ENCODE measurements at places on chromosomes 6 and 20.

DNA sequence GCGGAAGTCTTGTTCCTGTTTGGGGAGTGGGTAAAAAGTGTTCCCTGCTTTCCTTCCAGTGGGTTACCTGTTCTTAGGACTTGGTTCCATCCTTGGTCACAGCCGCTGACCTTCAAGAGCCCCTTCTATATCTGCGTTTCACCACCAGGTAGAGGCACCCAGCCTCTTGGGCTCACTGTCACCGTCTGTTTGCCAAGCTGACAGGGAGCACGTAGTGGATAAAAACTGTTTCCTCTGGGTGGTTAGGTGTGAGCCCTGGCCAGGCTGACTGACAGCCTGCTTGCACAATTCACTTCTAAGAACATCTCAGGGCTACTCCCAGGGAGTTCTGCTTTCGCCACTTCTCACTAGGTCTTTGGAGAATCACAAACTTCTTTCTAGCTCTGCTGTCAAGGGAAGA lies 1.8 kb upstream of the JPH2 start:
- DNase-seq, result no peak

- no peak for DNase-seq
Measured at GRCh38 chr20:20497242-20497978, 129.5 kb downstream of the INSM1 start.

DNA sequence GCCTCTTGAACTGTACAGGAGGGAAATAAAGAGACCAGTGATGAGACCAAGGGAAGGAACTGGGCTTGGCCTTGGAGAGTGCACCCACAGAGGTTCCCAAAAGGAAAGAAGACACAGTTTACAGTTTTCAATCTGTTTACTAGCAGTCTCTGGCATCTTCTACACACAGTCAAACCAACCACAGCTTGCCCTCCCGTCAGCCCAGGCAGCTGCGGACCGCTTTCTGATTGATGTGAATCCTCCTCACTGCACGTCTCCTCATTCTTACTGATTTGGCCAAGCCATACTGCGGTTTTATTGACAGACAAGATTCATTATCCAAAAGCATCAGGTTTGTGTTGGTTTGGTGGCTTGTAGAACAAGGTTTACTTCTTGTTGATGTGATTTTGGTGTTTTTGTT lies 104.5 kb upstream of the ASF1A start:
- DNase-seq, result no peak

GRCh38 chr6:88616380-88616779 lies 347.0 kb downstream of the RNGTT start:
- DNase-seq, result no peak

DNA sequence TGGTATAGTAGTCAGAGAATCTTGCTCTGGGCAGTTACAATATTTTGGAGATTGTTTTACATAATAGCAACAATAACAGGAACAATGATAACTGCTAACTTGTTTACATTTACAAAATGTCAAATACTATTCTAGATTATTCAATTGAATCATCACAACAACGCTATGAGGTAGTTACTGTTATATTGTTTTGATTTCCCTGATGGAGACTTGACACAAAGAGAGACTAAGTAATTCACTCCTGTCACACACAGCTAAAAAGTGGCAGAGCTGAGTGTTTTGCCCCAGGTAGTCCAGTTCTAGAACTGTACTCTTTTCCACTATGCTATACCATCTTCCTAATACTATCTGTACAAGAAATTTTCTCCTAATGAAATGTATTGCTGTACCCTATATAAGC lies 356.1 kb downstream of the LAMA2 start:
- DNase-seq, result no peak

Measured in stimulated activated CD4-positive, alpha-beta T cell treated with anti-CD3 and anti-CD28 coated beads, Interleukin-4, amount 100 ng/mL, for 48 hours (primary cell).